ENCODE measurements at places on chromosomes 1 and 21. TPM values are rescaled to one million over a fixed set of nuclear protein-coding genes. Genes with fewer than 3 reads are reported as not detected.

The RIPK4 gene
- total RNA-seq = 3.6 TPM

The TNFRSF18 gene
- total RNA-seq = 1.9 TPM

- no peak for DNase-seq
Measured at GRCh38 chr1:215878128-215878527, 311.0 kb downstream of the KCTD3 start.

The SELE gene
- total RNA-seq = not detected

The OR2T11 gene
- total RNA-seq = not detected

The AIRE gene
- 0.17 TPM for total RNA-seq

GRCh38 chr1:245599371-245600174 lies 444.8 kb downstream of the KIF26B start:
- DNase-seq = peak; percentile 28

DNA sequence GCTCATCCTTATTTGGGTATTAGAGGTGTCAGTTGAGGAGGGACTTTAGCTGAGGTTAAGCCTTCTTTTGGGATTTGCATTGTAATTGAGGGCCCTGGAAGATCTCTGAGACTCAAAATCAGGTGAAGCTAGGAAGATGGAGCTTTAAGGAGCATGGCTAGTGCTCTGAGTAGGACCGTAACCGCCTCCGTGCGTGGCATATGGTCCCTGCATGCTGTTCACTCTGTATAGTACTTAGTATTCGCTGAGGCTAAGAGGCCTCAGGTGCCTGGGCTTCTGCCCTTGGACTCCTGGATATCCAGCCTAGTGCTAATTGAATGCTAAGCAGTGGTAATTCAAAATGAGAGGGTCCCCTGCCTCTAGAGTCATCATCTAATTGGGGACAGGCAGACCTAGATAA lies 22.5 kb downstream of the NSUN4 start:
- no peak for DNase-seq

- DNase-seq = peak; percentile 85
Measured at GRCh38 chr1:154546264-154547063, 12.0 kb downstream of the UBE2Q1 start.

All from H9 (cell line).